Neural progenitor cell (in vitro differentiated cells): ENCODE measurements at places on chromosomes 11 and 22.
A peak's percentile ranks its signal among the peaks of the same experiment; 100 is the strongest.

DNA sequence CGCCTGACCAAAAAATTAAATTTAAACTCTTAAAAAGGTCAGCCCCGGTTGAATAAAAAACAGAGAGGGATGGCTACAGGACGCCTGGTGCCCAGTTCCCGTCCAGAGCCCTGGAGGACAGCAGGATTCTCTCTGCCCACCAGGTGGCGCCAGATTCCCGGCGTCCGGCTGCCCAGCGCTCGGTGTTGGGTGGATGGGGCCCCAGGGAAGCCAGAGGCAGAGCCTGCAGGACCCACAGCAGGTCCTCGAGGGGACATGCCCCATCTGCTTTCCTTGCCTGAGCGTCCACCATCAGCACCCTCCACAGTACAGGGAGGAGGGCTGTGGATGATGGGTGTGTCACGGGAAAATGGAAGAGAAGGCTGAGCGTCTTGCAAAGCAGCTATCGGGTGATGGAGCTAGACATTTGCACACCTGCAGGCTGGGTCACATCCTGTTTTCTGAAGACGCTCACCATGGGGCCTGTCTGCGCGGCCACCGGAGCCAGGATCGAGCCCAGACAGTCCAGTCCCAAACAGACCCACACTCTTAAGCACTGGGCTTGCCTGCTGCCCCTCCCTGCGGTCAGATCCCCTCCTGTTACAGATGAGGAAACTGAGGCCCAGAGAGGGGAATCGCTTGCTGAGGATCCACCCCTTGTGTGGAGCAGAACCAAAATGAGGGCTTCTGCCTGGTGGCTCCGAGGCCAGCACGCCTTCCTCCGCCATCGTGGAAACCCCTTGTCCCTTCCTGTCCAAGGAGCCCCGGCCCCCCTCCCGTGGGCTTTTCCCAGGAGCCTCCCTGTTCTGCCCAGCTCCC is 18.5 kb upstream of the CBX7 start:
- H3K27ac ChIP-seq, result no peak overlapping the region
- peaks cover 36% of the 10 kb centered on the region for H3K4me1 ChIP-seq
- peak; percentile 89 for DNase-seq

- H3K4me3 ChIP-seq, result no peak overlapping the region
- DNase-seq, result no peak
- no peaks in the 10 kb centered on the region for H3K27me3 ChIP-seq
- H3K27ac ChIP-seq, result no peak overlapping the region
- peaks cover 43% of the 10 kb centered on the region for H3K4me1 ChIP-seq
Measured at GRCh38 chr11:70104419-70104818, 26.3 kb downstream of the ANO1 start.

DNA sequence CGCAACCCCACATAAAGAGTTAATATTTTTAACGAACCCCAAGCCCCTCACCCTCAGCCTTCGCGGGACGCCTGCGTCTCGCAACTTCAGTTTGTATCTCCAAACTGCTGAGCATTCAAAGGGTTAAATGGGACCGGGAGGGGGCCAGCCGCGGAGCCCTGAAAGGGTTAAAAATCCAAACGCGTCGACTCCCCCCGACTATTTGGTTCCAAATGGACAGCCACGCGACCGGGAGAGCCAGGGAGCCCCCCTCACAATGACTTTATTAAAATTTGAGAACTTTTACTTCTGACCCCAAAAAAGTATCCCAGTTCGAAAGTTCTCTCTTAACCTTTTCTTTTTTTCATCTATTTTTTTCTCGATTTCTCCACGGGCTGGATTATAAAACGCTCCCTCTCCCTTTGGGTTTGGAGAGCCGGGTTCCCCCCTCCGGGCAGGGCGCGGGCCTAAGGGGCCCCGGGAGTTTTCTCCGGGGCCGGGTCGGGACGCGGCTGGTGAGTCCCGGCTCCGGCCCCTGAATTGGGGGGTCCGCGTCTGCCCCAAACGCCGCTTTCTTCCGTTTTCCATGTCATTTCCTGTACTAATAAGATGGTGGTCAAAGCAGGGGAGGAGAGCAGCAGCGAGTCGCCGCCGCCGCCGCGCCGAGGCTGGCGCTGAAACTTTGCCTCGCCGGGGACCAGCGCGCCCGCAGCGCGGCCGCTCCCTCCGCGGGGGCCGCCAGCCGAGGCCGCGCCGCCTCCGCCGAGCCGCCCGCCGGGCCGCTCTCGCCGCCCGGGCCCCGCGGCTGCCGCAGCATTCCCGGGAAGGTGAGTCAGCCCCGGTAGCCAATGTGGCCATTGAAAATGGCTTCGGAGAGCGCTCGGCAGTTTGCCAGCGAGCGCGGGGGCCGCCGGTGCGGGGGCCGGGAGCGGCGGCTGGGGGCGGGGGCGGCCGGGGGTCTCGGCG is at the start of gene PRDM11:
PRDM11 (plus strand) TSS at position 568 of the 945 bp plus-strand sequence. CDS start 35,128 bp downstream, outside the sequence.
- DNase-seq, result peak; percentile 77
- H3K4me3 ChIP-seq, result peak within 1 kb of the TSS; percentile 100
- H3K36me3 ChIP-seq, result no peaks in the 10 kb centered on the region
- H3K27ac ChIP-seq, result peak within 1 kb of the TSS; percentile 80

- H3K36me3 ChIP-seq, result no peaks in the 10 kb centered on the region
- peaks cover 13% of the 10 kb centered on the region for H3K4me1 ChIP-seq
- no peaks in the 10 kb centered on the region for H3K27me3 ChIP-seq
- peak overlapping the region; percentile 75 for H3K27ac ChIP-seq
Measured at GRCh38 chr22:33492210-33492651, 428.0 kb downstream of the LARGE1 start.

GRCh38 chr22:33842006-33842354 is 78.3 kb downstream of the LARGE1 start:
- H3K4me3 ChIP-seq, result no peak overlapping the region
- H3K4me1 ChIP-seq, result no peaks in the 10 kb centered on the region
- no peaks in the 10 kb centered on the region for H3K36me3 ChIP-seq
- H3K27me3 ChIP-seq, result no peaks in the 10 kb centered on the region
- no peak overlapping the region for H3K27ac ChIP-seq

DNA sequence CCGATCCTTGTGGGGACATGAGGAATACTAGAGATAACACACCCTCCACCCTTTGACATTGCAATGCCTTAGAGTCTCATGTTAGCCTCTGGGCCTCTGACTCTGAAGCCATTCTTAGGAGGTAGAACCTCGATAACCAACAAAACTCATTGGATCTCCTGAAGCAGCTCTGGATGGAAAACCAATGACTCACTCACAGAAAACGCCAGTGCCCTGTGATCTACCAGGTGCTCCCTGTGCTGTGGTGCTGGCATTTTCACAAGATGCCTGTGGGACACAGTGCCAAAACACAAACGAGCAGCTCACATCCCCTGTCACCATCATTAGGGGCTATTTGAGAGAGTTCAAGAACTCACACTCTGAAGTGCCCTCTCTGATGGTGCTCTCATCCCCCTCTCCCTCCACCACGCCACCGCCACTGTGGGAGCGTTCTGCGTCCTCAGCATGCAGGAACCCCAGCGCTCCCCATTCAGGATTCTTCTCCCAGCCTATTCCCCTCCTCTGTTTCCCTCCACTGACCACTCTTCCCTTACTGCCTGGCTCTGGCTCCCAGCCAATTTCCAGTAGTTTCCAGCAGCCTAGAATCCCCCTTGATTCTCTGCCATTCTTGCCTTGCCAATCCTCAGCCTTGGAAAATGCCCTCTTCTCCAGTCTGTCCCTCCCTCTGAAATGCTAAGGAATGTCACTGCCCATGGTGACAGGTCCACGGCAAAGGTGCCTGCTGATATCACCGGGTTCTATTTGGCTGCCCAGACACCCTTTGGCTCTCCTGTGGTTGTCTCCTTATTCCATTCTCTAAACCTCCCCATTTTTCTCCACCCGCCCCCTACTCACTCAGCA is 4.7 kb upstream of the POLD4 start:
- no peaks in the 10 kb centered on the region for H3K36me3 ChIP-seq
- H3K4me1 ChIP-seq, result peaks cover 32% of the 10 kb centered on the region
- no peak for DNase-seq
- H3K4me3 ChIP-seq, result no peak overlapping the region
- H3K27me3 ChIP-seq, result no peaks in the 10 kb centered on the region

DNA sequence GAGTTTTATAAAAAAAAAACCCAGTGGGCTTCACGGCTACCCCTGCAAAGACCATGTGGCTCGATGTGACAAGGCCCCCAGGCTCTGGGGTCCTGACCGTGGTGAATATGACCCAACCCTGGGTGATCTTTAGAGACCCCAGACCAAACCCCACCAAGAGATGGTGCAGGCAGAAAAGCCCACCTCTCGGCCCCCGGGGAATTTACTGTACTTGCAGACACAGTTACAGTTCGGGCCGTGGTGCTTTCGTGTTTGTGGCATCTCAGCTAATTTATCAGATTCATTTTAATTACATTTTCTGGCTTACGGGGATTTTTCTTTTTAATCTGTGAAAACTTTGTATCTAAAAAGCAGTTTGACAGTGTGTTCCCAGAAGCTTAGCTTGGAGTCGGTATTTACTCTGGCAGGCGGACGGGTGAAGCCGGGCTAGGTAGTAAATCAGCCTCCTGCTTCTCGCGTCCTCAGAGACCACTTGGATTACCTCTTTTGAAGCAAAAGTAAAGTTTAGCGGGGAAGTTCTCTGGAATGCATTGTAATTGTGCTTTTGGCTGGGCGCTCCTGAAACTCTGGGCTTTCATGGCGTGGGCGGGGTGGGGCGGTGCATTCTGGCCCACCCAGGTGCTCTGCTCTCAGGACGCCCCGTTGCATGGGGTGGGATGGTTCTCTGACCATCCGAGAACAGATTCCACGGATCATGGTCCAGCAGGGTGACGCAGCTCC is 25.3 kb downstream of the ANO1 start:
- no peak overlapping the region for H3K27ac ChIP-seq
- H3K36me3 ChIP-seq, result no peaks in the 10 kb centered on the region
- H3K4me3 ChIP-seq, result no peak overlapping the region
- peaks cover 36% of the 10 kb centered on the region for H3K4me1 ChIP-seq
- DNase-seq, result peak; percentile 78

DNA sequence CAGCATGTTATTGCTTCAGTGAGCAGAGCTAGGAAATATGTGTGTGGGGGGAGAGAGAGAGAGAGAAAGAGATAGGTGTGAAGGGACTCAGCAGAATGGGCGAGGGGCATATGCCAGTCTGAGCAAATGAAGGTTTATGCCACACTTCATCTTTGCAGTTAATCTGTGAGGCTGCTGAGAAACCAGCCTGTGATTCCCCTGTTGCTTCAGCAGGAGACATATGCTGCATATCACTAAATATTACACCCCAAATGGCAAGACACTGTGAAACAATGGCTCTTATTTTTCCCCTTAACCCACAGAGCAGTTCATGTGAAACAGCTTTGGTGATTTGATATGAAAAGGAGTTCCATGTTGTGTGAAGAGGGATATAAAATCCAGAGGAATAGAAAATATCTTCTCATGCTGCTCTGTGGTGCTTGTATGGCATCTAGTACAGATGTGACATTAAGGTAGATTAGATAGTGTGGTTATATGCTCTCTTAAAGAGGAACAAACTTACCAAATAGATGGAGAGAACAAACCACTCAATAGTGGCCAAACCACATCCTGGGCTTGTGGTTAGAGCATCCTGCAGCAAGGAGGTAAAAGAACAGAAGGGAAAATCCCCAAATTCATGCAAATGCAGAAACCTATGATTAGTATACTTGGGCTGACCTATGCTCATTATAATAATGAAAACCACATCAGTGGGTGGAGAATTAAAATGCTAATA is 864.2 kb downstream of the FAM181B start:
- H3K4me3 ChIP-seq, result no peak overlapping the region
- peaks cover 6% of the 10 kb centered on the region for H3K4me1 ChIP-seq
- no peaks in the 10 kb centered on the region for H3K27me3 ChIP-seq
- no peaks in the 10 kb centered on the region for H3K36me3 ChIP-seq
- H3K27ac ChIP-seq, result no peak overlapping the region

DNA sequence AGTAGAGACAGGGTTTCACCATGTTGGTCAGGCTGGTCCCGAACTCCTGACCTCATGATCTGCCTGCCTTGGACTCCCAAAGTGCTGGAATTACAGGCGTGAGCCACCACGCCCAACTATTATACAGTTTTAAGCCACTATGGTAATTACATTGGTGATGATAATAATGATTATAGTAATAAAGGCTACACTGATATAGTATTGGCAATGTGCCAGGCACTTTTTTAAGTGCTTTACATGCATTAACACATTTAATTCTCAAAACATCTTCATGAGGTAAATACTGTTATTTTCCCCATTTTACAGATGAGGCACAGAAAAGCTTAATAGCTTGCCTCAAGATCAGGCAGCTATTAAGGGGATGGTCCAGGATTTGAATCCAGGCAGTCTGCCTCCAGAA is 222.5 kb downstream of the SOX6 start:
- H3K4me1 ChIP-seq, result no peaks in the 10 kb centered on the region
- no peak overlapping the region for H3K27ac ChIP-seq
- DNase-seq, result no peak
- no peak overlapping the region for H3K4me3 ChIP-seq
- H3K27me3 ChIP-seq, result no peaks in the 10 kb centered on the region

DNA sequence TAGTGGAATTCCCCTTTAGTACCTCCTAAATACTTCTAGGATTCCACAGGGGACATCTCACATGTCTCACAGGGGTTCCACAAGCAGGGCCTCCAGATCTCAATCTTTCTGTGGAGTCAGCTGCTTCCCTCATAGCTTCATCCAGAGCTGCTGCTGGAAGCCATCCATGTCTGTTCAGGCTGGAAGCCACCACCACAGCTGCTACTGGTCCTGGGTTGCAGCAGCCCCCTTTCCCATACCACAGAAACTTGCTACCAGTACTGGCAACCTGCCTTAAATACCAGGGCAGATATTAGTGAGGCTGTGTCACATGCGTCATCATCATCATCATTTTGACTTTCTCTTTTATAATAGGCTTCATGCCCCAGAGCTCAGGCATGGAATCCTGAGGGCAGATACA is 242.7 kb upstream of the NCAM1 start:
- H3K36me3 ChIP-seq, result no peaks in the 10 kb centered on the region
- no peaks in the 10 kb centered on the region for H3K4me1 ChIP-seq
- no peak overlapping the region for H3K27ac ChIP-seq
- H3K4me3 ChIP-seq, result no peak overlapping the region
- DNase-seq, result no peak
- no peaks in the 10 kb centered on the region for H3K27me3 ChIP-seq

DNA sequence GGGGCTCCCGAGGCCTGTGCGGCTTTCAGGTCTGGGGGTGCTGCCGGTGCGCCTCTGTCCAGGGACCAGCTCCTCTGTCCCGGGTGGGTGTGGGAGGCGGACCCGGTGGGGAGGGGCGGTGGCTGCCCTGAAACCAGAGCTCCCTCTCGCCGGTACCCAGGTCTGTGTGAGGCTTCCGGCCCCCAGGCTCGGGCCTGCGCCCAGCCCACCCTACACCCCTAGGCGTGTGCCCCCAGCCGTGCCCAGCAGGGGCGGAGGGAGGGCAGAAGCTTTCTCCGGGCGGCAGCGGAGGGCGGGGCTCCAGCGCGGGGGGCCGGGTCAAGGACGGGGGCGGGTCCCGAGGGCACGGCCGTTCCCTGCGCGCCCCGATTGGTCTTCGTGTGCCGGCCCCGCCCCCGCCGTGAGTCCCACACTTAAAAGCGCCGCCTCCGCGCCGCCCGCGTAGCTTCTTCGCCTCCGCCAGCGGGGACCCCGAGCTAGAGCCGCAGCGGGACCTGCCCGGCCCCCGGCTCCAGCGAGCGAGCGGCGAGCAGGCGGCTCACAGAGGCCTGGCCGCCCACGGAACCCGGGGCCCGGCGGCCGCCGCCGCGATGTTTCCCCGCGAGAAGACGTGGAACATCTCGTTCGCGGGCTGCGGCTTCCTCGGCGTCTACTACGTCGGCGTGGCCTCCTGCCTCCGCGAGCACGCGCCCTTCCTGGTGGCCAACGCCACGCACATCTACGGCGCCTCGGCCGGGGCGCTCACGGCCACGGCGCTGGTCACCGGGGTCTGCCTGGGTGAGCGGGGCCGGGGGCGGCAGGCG is 616 bp downstream of the PNPLA2 start:
- H3K4me3 ChIP-seq, result peak overlapping the region; percentile 92
- H3K27ac ChIP-seq, result no peak overlapping the region
- no peaks in the 10 kb centered on the region for H3K27me3 ChIP-seq
- peak; percentile 98 for DNase-seq
- no peaks in the 10 kb centered on the region for H3K4me1 ChIP-seq

- H3K36me3 ChIP-seq, result no peaks in the 10 kb centered on the region
- no peak overlapping the region for H3K27ac ChIP-seq
- H3K4me1 ChIP-seq, result no peaks in the 10 kb centered on the region
- H3K27me3 ChIP-seq, result no peaks in the 10 kb centered on the region
Measured at GRCh38 chr11:131760091-131761061, 390.0 kb downstream of the NTM start.
